Tibial artery (tissue), 4 donors: ENCODE measurements at places on chromosomes 16 and 17.

GRCh38 chr17:20992987-20993862 is 49.6 kb downstream of the USP22 start:
- DNase-seq: peak; percentile 85

DNA sequence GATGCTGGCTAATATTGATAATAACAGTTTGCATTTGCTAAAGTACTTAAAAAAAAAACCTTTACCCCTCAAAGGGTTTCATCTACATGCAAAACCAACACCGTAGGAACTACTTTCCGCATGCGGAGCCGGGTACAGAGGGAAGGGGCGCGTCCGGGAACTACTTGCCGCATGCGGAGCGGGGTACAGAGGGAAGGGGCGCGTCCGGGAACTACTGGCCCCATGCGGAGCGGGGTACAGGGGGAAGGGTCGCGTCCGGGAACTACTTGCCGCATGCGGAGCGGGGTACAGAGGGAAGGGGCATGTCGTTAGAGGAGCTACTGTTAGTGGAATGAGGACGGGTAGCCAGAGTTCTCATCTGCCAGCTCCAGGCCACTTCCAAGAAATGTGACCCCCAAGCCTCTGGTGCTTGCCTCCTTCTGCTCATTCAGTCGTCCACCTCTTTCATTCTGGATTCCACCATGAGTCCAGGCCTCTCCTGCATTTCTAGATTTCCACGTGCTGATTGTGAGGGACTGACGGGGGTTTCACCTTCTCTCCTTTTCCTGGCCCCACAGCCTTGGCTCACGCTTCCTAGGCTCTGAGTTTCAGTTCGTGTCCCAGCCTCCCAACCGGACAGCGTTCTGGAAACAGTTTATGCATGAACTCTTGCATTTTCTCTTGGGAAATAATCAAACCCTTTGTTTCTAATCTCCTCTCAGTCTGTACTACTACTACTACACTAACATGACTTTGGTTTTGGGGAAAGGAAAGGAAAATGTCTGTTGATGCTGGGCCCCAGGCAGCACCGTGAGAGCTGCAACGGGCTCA is 26.9 kb downstream of the MINK1 start:
- no peak for DNase-seq

- no peak for DNase-seq
These were observed 9.3 kb upstream of the RNF135 start for GRCh38 chr17:30961209-30962188.

- no peak for DNase-seq
These were observed 133.8 kb upstream of the CCL2 start for GRCh38 chr17:34121311-34121710.

- no peak for DNase-seq
These were observed 31.5 kb downstream of the MPRIP start for GRCh38 chr17:17073581-17074403.

GRCh38 chr16:26457095-26457494 is 609.6 kb upstream of the C16orf82 start:
- no peak for DNase-seq

- no peak for DNase-seq
These were observed 5.1 kb downstream of the BPTF start for GRCh38 chr17:67830440-67830839.

- peak; percentile 48 for DNase-seq
These were observed 5.4 kb downstream of the BANP start for GRCh38 chr16:87956365-87957231.
